ENCODE measurements at places on chromosomes 7 and 10. TPM values are rescaled to one million over a fixed set of nuclear protein-coding genes. Genes with fewer than 3 reads are reported as not detected.

Gene SEC24C
- total RNA-seq: 112 TPM

Gene CYTH3
- 1.7 TPM for total RNA-seq

DNA sequence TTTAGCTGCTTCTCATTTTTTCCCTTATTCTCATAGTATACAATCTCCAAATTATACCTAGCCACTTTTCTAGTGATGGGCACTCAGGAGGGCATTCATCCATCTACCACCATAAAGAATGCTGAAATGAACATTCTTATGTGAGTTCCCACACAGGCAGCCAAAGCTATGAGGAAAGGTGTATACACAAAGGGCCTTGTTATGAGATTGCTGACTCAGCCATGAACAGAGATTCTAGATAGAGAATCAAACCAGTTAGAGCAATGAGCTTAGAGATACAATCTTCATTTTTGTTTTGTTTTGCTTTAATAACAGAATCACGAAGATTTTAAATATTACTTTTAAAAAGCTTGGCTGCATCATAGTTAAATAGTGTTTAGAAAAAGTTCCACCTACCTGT is 54.8 kb upstream of the TNKS2 start:
- H3K27me3 ChIP-seq: peaks cover 17% of the 10 kb centered on the region
- H3K4me3 ChIP-seq: no peak overlapping the region
- H3K36me3 ChIP-seq: no peaks in the 10 kb centered on the region
- DNase-seq: no peak

DNA sequence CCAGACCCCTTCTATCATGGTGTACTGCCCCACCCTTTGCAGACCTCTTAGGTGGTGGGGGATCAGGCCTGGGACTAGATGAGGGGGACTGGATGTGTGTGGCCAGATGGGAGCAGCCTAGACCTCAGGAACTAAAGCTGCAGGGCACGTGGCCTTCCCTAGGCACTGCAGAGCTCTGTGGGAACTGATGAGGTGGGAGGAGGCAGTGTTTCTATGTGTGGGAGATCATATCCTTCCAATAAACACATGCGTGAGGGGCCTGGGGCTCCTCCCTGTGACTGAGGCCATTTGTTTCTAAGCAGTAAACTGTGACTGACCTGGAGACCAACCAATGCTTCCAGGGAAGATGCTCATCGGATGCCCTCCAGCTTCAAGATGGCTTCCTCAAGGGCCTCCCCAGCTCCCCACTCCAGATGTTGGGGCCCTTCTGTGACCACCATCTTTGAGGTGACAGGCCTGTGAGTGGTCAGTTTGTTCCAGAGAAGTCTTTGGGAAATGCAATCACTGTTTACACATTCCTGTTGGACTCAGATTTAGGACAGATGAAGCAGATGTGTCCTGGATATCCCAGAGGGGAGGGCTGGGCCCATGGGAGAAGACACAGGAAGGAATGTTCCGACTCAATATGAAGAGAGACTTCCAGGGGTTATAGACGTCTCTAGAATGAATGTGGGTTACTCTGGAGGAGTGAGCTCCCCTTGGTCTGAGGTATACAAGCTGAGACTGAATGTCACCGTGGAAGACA is 23.6 kb upstream of the ZCCHC24 start:
- DNase-seq: no peak
- no peaks in the 10 kb centered on the region for H3K36me3 ChIP-seq
- peaks cover 15% of the 10 kb centered on the region for H3K27me3 ChIP-seq

- no peak overlapping the region for H3K4me3 ChIP-seq
- H3K36me3 ChIP-seq: peaks cover 57% of the 10 kb centered on the region
- DNase-seq: no peak
- H3K27me3 ChIP-seq: no peaks in the 10 kb centered on the region
- H3K4me1 ChIP-seq: peaks cover 17% of the 10 kb centered on the region
- no peak overlapping the region for H3K27ac ChIP-seq
Measured at GRCh38 chr7:73449422-73449821, 15.8 kb downstream of the FZD9 start.

- no peak overlapping the region for H3K4me3 ChIP-seq
- H3K4me1 ChIP-seq: peaks cover 57% of the 10 kb centered on the region
- no peaks in the 10 kb centered on the region for H3K36me3 ChIP-seq
- H3K27me3 ChIP-seq: peaks cover 3% of the 10 kb centered on the region
- no peak for DNase-seq
Measured at GRCh38 chr10:127880557-127880956, 12.2 kb downstream of the CLRN3 start.

GRCh38 chr7:38632411-38632810 is 1.2 kb upstream of the AMPH start:
- H3K27ac ChIP-seq: no peak overlapping the region
- no peaks in the 10 kb centered on the region for H3K36me3 ChIP-seq
- H3K4me1 ChIP-seq: no peaks in the 10 kb centered on the region
- DNase-seq: no peak
- H3K27me3 ChIP-seq: peaks cover 38% of the 10 kb centered on the region
- H3K4me3 ChIP-seq: no peak overlapping the region

DNA sequence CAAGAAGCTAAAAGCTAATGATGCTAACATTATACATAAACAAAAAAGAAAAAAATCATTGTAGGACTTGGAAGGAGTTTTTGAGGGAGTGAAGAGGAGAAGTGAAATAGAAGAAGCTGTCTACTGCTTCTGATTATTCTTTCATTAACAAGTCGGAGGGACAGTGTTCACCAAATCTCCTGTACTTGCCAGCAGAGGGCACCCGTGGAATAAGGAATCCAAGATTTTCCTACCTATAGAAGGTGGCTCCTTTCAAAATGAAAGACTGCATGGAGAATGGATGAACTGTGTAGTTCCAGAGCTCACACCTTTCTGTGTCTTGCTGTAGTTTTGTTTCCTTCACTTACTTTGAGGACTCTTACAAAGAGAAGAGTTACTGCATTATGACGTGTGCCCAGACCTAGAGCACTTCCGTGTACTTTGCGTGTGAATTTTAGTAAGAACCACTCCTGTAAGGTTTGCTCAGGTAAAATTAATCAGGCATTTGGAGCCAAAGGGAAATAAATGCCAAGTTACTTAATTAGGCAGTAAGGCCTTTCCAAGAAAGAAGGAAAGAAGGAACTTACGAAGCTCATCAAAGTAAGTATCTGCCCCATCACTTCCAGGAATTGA is 145.1 kb downstream of the SEMA3D start:
- no peaks in the 10 kb centered on the region for H3K4me1 ChIP-seq
- no peaks in the 10 kb centered on the region for H3K27me3 ChIP-seq
- H3K36me3 ChIP-seq: no peaks in the 10 kb centered on the region
- H3K4me3 ChIP-seq: no peak overlapping the region

DNA sequence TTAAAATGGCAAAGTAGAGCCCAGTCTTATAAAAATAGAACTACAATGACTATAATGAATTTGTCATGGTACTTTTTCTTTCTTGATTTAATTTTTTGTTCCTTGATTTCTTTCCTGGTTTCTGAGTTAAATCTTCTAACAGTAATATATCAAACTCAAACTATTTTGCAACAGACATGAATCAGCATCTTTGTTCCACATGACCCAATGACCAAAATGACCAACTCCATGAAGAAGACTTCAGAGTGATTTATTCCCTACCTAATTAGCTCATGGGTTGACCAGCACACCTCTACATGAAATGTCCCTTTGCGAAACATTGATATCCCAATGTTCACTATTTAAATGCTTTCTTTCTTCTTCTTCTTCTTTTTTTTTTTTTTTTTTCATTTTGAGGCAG is 30.9 kb downstream of the NMT2 start:
- no peak overlapping the region for H3K27ac ChIP-seq
- peaks cover 3% of the 10 kb centered on the region for H3K27me3 ChIP-seq
- peaks cover 16% of the 10 kb centered on the region for H3K4me1 ChIP-seq
- DNase-seq: no peak

DNA sequence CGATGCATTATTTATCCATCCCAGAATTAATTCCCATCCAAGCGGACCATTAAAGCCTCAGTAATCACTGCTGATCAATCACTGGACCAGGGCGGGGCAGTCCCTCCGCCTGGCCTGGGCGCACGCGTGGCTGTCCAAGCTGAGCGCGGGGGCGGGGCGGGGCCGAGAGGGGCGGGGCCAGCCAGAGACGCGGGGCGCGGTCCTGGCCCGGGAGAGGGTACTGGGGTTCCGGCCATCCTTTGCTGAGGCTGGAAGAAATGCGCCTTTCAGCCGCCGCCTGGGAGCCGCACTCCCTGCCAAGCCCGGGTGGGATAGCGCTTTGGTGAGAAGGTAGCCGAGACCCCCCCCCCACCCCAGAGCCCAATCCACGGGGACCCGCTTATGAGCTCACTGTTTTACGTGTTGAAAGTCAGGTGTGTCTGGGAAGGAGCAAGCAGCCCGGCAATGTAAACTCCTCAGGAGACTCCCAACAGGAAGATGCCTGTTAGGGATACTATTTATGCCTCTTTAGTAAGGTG is at the start of gene ARHGAP22:
ARHGAP22 (minus strand) TSS at position 83 of the 518 bp plus-strand sequence. CDS start 277 bp downstream, outside the sequence.
- no peaks in the 10 kb centered on the region for H3K4me1 ChIP-seq
- no peaks in the 10 kb centered on the region for H3K36me3 ChIP-seq
- no peak for DNase-seq

DNA sequence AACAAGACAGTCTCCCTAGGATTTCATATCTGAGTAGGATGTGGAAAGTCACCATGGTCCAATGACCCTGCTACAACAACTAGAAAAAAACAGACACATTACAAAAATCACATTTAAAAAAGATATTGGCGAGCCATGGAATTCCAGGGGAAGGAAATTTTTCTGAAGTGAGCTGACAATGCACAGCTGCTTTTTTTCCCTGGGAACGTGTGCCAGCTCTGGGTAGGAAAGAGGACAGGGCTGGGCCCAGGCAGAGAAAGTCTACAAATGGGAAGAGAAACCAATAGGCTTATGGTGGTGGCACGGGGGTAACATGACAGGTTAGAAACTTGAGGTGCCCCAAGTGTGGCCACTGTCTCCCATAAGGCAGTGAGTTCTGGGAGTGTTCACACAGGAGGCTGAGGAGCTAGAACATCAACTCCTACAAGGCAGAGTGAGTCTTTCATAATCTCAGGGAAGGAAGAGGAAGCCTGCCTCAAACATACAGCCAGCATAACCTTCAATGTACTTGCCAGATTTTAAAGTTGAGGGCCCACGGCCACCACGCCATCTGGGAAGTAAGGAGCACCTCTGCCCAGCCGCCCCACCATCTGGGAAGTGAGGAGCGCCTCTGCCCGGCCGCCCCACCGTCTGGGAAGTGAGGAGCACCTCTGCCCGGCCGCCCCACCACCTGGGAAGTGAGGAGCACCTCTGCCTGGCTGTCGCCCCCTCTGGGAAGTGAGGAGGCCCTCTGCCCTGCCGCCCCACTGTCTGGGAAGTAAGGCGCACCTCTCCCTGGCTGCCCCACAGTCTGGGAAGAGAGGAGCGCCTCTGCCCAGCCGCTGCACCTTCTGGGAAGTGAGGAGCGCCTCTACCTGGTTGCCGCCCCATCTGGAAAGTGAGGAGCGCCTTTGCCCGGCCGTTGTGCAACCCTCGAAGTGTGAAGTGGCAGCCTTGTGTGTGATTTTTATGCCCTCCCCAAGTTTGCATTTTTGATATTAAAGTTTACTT is 5.9 kb downstream of the FBXL13 start:
- H3K4me3 ChIP-seq: no peak overlapping the region
- H3K36me3 ChIP-seq: no peaks in the 10 kb centered on the region
- H3K27ac ChIP-seq: no peak overlapping the region
- DNase-seq: no peak

DNA sequence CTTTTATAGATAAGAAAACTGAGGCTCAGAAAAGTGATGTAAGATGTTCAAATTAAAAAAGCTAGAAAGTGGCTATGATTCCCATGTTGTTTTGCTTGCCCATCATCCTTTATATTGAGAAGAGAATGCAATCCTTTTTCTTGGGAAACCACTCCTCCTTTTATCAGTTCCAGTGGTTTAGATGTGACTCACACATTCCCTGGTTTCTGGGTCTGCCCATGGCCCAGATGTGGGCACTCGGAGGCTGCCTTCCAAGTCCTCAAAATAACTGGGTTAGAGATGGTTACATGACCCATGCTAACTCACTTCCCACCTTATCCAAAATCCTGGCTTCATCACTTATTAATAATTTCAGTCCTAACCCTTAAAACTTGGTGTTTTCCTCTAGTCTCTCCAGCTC is 550.0 kb downstream of the MDFIC start:
- H3K4me3 ChIP-seq: no peak overlapping the region
- no peaks in the 10 kb centered on the region for H3K36me3 ChIP-seq
- H3K27ac ChIP-seq: no peak overlapping the region

Measured in activated T-helper 1 cell treated with anti-CD3 and anti-CD28 coated beads, Interleukin-12 subunit alpha, Interleukin-12 subunit beta, Interleukin-2, Interleukin-4 antibody, amounts not matched to agents 30 ng/mL and 10 ng/mL and 1 ng/mL, durations not matched to agents 14 hours and 24 hours and 36 hours (primary cell).